ENCODE measurements at places on chromosomes 2 and 18.

DNA sequence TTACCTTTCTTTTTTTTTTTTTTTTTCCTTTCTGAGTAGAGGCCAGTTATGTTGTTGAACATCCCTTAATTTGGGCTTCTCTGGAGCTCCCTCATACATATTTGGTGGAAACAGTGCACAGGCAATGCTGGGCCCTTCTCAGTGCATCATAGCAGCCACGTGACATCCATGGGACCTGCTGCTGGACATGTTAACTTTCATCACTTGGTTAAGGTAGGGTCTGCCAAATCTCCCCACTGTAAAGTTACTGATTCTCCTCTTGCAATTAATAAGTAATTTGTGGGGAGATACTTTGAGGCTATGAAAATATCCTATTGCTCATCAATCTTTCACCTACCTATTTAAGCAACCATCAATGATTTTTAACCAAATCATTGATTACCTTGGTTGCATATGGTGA is 211.5 kb upstream of the LYPD1 start:
- DNase-seq = no peak
- H3K27me3 ChIP-seq = no peaks in the 10 kb centered on the region
- no peaks in the 10 kb centered on the region for H3K4me1 ChIP-seq
- H3K4me3 ChIP-seq = no peak overlapping the region
- H3K36me3 ChIP-seq = no peaks in the 10 kb centered on the region
- H3K27ac ChIP-seq = no peak overlapping the region

- no peaks in the 10 kb centered on the region for H3K36me3 ChIP-seq
- H3K27me3 ChIP-seq = no peaks in the 10 kb centered on the region
- peak; percentile 80 for DNase-seq
- H3K27ac ChIP-seq = peak overlapping the region; percentile 80
- peak overlapping the region; percentile 66 for H3K4me3 ChIP-seq
- H3K4me1 ChIP-seq = peaks cover 26% of the 10 kb centered on the region
Observed at GRCh38 chr2:177165721-177166711, 46.6 kb upstream of the HNRNPA3 start.

DNA sequence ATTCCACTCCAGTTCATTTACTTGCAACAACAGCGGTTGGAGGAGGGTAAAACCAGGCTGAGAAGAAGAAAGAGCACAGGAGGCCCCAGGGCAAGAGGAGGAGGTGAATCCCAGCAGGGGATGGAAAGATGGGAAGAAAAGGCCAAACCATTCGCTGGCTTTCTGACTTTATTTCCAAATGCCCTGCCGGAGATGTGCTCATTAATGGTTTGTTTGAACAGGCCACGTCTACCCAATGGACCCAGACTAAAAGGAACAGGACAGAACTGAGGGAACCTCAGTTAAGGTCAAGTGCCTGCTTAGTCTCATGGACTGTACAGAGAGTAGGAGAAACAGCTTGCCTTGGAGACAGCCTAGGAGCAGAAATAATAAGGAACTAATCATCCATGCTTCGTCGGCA is 121.6 kb upstream of the NDUFV2 start:
- no peaks in the 10 kb centered on the region for H3K4me1 ChIP-seq
- H3K4me3 ChIP-seq = no peak overlapping the region
- H3K27me3 ChIP-seq = no peaks in the 10 kb centered on the region
- no peak overlapping the region for H3K27ac ChIP-seq
- no peaks in the 10 kb centered on the region for H3K36me3 ChIP-seq

DNA sequence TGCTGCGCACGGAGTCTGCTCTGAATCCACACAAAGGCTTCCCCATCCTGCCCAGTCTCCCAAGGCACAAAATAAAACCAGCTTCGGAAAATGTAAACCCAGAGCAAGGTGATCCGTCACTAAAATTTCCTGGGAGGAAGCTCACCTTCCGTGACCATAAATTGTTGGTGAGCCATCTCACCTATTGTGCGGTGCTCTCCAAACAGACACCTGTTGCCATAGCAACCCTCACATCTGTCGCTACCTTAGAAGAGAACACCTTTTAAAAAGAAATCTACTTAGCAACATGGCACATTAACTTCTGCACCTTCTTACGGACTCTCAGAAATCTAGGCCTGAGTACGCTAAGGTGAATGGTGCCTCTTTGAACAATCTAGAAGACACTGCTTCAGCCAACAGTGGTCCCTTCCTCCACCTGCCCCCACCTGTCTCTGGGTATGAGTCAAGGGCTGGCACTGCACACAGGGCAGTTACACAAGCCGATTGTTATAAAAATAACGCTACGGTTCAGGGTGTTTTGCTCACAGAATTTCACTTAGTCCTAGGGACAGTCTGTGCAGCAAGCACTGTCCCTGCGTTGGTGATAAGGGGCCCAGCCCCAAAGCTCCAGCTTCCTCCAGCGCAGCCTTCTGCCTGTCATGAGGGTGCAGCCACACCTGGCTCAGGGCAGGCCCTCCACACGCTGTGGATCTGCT is 114.9 kb upstream of the ID2 start:
- no peak for DNase-seq
- H3K4me3 ChIP-seq = no peak overlapping the region
- no peaks in the 10 kb centered on the region for H3K36me3 ChIP-seq
- H3K27me3 ChIP-seq = no peaks in the 10 kb centered on the region
- H3K27ac ChIP-seq = no peak overlapping the region

DNA sequence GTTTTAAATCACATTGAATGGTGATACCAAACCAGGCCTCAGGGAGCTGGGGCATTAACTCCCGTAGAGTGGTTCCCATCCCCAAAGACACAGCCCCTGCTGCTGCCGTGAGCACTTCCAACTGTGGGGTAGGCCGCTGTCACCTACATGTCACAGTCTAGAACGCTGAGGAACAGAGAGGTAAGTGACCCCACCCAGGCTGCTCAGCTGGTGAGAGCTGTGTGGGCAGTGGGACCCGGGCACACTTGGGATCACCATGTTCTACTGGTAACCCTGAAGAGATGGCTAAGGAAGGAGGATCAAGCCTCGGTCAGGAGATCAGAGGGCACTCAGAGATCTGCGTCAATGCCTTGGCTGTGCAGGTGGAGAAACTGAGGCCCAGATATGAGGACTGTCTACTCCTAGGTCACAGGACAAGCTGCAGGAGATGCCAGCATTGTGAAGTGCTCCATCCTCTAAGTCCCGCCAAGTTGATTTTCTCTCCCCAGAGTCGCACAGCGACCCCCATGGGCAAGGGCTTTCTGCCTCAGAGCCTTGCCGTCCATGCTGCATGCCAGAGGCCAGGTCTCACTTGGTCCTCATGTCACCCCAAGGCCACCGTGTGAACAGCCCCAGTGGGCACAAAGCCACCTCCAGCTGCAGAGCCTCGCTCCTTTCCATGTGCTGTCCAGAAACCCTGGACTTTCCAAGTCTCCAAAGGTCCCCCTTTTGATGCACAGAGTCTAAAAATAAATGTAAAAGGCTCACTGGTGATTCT is 144.2 kb upstream of the OTOS start:
- no peaks in the 10 kb centered on the region for H3K36me3 ChIP-seq
- H3K27me3 ChIP-seq = no peaks in the 10 kb centered on the region
- no peak overlapping the region for H3K27ac ChIP-seq
- H3K4me1 ChIP-seq = no peaks in the 10 kb centered on the region
- H3K4me3 ChIP-seq = no peak overlapping the region
- DNase-seq = no peak

- H3K4me3 ChIP-seq = no peak overlapping the region
- no peaks in the 10 kb centered on the region for H3K36me3 ChIP-seq
- no peaks in the 10 kb centered on the region for H3K4me1 ChIP-seq
- no peak overlapping the region for H3K27ac ChIP-seq
- DNase-seq = no peak
Observed at GRCh38 chr2:177030451-177031105, 182.0 kb upstream of the HNRNPA3 start.

GRCh38 chr2:45755585-45756335 is 104.3 kb downstream of the PRKCE start:
- no peak overlapping the region for H3K4me3 ChIP-seq
- H3K4me1 ChIP-seq = no peaks in the 10 kb centered on the region
- H3K36me3 ChIP-seq = no peaks in the 10 kb centered on the region
- DNase-seq = no peak

GRCh38 chr2:5694306-5694705 is 2.1 kb downstream of the SOX11 start:
- peak; percentile 80 for DNase-seq
- no peaks in the 10 kb centered on the region for H3K36me3 ChIP-seq
- no peak overlapping the region for H3K4me3 ChIP-seq

DNA sequence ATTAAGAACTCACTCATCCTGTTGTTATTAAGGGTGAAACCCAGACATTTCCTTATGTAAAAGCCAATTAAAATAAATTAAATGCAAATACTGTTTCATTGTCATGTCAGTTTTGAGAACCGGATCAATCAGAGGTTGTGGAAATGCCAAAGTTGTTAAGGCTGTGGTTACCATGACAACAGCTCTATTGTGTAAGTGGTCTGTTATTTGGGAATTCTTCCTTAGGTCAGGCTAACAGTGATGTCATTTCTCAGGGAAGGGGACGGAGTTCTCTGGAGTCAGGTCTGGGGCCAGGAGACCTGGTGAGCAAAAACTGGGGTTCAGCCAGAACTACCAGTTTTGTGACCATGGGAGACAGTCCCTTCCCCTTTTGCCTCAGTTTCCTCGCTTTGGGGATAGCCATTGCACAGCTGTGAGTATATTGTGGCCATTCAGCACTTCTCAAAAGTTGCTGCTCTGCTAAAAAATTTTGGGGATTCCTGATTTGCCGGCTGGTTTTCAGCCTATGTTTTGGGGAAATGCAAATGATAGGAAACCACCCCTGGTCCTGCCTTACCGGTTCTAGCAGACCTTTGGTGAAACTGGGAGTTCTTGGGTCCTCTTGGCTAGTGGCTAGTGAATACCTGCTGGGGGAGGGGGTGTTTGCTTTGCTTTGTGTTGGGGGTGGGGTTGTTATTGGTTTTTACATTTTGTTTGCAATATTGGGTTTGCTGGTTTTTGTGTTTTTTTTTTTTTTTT is 21.6 kb downstream of the HPCAL1 start:
- peaks cover 22% of the 10 kb centered on the region for H3K4me1 ChIP-seq
- H3K27ac ChIP-seq = no peak overlapping the region
- DNase-seq = no peak

- no peaks in the 10 kb centered on the region for H3K4me1 ChIP-seq
- no peaks in the 10 kb centered on the region for H3K27me3 ChIP-seq
- no peak for DNase-seq
- peak overlapping the region; percentile 30 for H3K4me3 ChIP-seq
Observed at GRCh38 chr2:223959688-223960087, 2.4 kb downstream of the MRPL44 start.

DNA sequence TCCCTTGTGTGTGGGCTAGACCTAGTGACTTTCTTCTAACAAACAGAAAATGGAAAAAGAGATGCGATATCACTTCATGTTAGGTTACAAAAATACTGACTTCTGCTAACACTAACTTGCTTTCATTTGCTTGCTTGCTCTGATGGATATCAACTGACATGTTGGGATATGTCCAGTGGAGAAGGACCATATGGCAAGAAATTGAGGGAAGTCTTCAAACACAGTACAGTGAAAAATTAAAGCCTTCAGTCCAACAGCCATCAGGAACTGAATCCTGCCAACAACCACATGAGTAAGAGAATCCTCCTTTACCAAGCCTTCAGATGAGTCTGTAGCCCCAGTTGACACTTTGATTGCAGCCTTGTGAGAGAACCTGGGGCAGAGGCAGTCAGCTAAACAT is 143.9 kb downstream of the MAIP1 start:
- no peak overlapping the region for H3K27ac ChIP-seq
- H3K4me1 ChIP-seq = no peaks in the 10 kb centered on the region
- H3K4me3 ChIP-seq = no peak overlapping the region
- DNase-seq = no peak
- H3K27me3 ChIP-seq = no peaks in the 10 kb centered on the region
- H3K36me3 ChIP-seq = no peaks in the 10 kb centered on the region

GRCh38 chr18:48129621-48130082 is 199.2 kb upstream of the SMAD2 start:
- no peaks in the 10 kb centered on the region for H3K27me3 ChIP-seq
- peak; percentile 92 for DNase-seq
- no peaks in the 10 kb centered on the region for H3K36me3 ChIP-seq

DNA sequence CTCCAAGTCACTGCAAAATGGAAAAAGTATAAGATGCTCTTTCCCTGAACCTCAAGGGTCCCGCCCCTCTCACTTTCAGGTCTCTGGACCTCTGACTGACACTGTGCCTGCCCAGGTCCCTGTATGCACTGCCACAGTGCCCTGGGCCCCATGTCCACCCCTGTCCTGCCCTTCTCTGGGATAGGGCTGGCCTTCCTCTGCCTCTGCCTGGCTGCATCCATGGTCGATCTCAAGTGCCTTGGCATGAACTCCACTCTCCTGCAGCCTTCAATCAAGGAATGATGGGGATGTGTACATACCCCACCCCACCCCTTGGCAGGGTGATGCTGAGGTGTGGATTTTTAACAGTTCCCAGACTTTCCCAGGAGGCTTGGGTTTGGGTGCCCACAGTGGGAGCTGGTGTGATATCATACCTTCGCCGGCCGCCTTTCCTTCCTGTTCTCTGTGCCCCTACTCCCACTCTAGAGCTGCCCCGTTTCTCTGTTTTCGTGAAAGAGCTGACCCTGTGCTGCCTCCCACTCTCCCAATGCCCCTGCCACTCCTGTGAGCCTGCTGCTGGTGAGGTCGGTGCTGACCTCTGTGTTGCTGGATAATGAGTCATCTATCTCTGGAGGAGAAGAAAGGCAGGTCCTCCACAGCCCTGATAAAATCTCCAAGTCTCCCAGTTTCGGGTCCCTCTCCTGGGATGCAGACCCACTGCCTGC is 18.9 kb downstream of the PTPN18 start:
- peaks cover 22% of the 10 kb centered on the region for H3K4me1 ChIP-seq
- no peaks in the 10 kb centered on the region for H3K36me3 ChIP-seq
- no peak overlapping the region for H3K4me3 ChIP-seq
- no peak for DNase-seq
- no peaks in the 10 kb centered on the region for H3K27me3 ChIP-seq

DNA sequence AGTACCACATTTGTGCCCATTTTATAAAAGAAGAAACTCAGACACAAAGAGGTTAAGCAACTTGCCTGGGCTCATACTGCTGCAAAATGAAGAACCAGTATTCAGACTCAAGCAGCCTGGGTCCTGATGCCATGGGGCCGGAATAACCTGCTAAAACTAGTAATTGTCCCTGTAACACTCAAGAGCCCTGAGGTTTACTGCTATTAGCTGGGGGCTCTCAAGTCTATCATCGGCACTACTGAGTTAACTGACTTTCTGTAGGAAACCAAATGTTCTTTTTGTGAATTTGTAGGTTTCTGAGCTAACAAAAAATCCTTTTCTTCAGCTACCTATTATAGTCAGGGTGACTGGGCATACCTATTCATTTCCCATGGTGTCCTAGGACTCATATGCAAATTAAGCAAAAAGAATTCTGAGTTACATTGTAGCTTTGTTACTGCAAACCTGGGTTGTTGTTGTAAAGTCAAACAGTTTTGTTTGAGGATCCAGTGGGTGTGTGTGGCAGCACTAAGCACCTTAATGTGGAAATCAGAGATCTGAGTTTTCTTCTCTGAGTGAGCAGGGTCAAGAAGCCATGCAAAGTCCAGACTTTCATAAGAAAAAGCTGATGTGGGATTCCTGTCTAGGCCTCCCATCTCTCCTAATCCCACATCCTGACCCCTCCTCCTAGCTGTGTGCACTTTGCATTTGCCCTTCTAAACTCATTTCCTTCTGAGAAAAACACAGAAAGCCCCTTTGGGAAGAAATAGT is 72.4 kb upstream of the TNP1 start:
- no peak overlapping the region for H3K27ac ChIP-seq
- H3K36me3 ChIP-seq = no peaks in the 10 kb centered on the region
- DNase-seq = no peak
- H3K4me1 ChIP-seq = no peaks in the 10 kb centered on the region
